Mesendoderm (in vitro differentiated cells): ENCODE measurements at places on chromosomes 2 and 18.

DNA sequence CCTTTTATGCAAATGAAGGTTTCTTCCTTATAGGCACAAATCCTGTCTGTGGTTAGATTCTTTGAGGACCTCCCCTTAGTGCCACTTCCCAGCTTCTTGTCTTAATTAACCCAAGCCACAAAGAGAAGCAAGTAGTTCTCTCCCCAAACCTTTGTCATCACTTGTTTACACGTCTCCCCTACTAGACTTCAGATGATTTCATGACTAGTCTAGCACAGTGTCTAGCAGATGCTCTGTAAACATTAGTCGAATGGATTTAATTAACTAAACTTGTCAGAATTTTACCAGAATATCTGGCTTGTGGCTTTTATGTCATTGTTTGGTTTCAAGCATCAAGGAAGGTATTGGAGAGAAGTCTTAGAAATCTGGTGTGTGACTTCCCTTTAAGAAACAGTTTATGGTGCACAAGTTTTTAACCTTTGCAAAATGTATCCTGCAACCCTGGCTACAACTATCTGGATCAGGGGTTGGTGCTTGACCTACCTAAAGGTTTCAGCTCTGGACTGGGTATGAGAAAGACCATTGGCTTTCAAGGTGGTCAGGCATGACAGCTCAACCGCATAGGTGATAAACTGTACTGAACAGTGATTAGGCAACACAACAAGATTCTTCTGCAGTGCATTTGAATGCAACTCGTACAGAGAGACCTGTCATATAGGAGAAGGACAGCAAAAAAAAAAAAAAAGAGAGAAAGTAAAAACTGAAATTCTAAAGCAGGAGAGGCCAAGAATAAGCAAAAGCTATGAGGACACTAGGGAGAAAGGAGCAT is 93.2 kb upstream of the CCDC150 start:
- DNase-seq: no peak

- DNase-seq: no peak
These were observed 102.9 kb downstream of the TANC1 start for GRCh38 chr2:159071190-159071915.

DNA sequence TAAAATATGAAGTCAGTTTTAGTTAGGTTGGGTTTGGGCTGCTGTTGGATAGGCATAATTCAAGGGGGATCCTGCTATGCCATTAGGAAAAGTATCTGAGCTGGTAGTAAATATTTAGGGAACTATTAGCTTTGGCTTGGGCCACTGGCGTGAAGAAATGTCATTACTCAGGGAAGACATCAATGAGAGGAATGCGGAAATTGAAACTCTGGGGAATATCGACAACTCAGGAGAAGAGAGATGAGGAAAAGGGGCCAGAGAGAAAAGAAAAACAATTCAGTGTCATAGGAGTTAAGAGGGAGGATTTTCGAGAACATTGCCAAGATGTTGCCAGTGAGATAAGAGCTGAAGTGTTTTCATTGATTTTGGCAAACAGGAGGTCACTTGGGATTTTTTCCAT is 149.7 kb upstream of the PARD3B start:
- no peak for DNase-seq

- no peak for DNase-seq
These were observed 69.1 kb downstream of the ANKRD62 start for GRCh38 chr18:12162786-12163185.

- no peak for DNase-seq
These were observed 97.4 kb downstream of the ADD2 start for GRCh38 chr2:70670626-70671025.

GRCh38 chr2:237898057-237898414 is 38.6 kb downstream of the RAMP1 start:
- peak; percentile 12 for DNase-seq

DNA sequence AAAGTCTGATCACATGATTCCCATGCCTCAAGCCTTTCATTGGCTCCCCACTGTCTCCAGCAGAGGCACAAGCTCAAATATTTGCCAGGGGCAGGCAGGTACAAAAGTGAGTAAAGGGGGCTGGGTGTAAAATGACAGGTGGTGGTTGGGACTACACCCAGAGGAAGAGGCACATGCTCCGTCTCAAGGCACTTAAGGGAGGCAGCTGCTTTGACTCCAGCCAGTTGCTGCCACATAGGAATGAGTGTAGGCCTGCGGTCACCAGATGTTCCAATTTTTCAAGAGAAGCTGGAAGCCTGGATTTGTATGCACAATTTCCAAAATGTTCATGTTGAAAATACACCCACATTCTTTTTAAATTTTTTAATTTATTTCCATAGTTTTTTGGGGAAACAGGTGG is 164.4 kb downstream of the UPP2 start:
- DNase-seq: no peak

DNA sequence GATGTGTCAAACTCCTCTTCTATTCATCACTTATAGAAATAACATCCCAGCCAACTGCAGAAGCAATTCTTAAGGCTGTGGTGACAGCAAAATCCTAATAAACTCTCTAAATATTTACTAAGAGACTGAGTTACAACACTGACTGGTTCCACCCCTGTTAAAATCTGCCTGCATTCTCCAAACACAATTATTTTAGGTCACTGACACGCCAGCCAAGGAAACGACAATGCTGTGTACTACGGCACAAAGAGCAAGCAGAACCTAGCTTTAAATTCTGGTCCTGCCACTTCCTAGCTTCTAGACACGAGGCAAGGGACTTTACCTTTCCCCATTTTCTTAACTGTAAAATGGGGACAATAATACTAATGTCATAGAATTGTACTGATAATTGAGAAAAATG is 4.1 kb downstream of the CYRIA start:
- DNase-seq: no peak
